ENCODE measurements at places on chromosomes 5 and 9.

DNA sequence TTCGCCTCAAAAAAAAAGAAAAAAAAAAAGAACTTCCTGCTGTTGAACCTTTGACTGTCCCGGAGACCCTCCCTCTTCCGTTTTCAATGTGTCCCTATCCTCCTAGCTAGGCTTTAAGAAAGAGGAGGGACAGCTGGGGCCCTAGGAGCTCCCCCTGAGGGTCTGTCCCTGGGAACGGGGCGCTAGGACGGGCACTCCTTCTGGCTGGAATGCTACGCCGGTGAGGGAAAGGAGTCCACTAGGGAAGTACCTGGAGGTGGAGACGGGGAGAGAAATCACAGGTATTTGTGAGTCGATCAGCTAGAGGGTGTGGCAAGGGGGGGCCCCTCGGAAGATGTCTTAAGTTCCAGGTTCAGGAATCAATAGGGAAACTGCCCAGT lies 4.6 kb downstream of the SIT1 start:
- ATAC-seq = peak; percentile 14

GRCh38 chr9:131546336-131547084 lies 1.2 kb downstream of the PRRT1B start:
- peak; percentile 23 for ATAC-seq

DNA sequence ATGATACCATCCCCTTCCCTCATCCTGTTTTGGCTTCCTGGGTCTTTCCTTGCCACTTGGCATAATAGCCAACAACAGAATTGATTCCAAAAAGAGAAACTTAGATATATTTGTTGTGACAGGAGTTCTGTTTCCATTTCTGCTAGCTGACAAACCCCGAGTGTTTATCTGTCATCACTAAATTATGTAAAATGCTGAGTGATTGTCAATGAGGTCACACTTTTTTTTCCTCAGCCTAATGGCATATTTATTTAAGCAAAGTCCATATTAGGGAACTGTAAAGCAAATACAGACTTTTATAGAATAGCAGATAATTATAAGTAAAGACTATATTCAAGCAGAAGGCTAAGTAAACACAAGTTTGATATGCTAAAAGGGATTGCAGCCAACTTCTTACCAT lies 64.0 kb downstream of the RGS7BP start:
- ATAC-seq = no peak

DNA sequence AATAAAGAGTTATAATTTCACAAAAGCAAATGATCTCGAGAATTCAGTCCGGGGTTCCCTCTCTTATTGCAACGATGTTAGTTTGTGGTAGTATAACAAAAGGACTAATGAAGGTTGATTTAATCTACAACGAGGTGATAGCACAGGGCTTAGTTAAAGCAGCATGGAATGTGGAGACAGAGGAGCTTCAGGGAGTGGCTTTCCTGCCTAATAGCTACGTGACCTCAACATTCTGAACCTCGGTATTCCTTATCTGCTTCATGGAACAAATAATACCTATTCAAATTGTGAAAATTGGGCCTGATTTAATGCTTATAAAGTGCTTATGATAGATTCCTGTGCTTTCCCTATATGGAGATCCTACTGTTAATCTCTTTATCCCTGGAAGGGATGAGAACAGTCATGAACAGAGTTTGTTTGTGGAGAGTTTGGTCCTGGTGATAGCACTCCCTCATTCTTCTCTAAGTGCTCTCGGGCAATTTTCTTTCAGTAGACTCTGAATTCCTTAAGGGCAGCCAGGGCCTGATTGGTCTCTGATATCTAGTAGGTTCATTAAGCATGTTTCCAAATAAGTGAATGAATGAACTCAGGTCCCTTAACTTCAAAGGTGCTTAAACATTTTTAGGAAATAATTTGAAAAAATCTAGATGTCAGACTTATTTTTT lies 104.1 kb upstream of the TUT7 start:
- no peak for ATAC-seq

DNA sequence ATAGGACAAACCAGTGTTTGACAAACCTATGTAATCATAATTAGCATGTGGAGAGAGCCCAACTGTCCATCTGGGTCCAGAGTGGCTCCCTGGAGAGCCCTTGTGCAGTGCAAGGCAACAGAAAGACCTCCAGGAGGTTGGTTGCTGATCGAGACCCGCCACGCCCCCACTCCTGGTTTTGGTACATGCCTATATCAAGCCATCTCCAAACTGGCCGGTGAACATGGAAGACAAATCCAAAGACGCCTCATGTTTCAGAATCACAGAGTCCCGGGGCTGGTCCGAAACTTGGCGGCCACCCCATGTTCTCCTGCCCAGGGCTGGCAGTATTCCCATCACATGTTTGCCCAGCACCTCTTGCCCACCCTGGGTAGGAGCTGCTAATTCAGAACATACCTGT lies 140.2 kb downstream of the PAX5 start:
- no peak for ATAC-seq

- no peak for ATAC-seq
Measured at GRCh38 chr5:179310439-179311090, 34.7 kb downstream of the ADAMTS2 start.
